Nasal cavity respiratory epithelium epithelial cell of viscerocranial mucosa (primary cell): ENCODE measurements at places on chromosomes 5 and 9. TPM values are rescaled to one million over a fixed set of nuclear protein-coding genes. Genes with fewer than 3 reads are reported as not detected.

Gene HTR1A
- total RNA-seq, result not detected in 2 replicates

Gene CCNH
- total RNA-seq, result 50.8 and 65.3 TPM in 2 replicates

Gene PARP8
- 13.7 and 31.4 TPM in 2 replicates for total RNA-seq

Gene IRX4
- 0.07 and 4.8 TPM in 2 replicates for total RNA-seq

Gene KIAA0825
- 1.0 and 3.4 TPM in 2 replicates for total RNA-seq
